ENCODE measurements at places on chromosomes 16 and 17. TPM values are rescaled to one million over a fixed set of nuclear protein-coding genes. Genes with fewer than 3 reads are reported as not detected.

The MMP28 gene
- total RNA-seq = not detected

The KRT28 gene
- not detected for total RNA-seq

The RBFOX1 gene
- not detected for total RNA-seq

The KRT39 gene
- not detected for total RNA-seq

The LGALS9B gene
- not detected for total RNA-seq

Data from A375 (cell line).